ENCODE measurements at places on chromosomes 1 and 21.
A peak's percentile ranks its signal among the peaks of the same experiment; 100 is the strongest.

DNA sequence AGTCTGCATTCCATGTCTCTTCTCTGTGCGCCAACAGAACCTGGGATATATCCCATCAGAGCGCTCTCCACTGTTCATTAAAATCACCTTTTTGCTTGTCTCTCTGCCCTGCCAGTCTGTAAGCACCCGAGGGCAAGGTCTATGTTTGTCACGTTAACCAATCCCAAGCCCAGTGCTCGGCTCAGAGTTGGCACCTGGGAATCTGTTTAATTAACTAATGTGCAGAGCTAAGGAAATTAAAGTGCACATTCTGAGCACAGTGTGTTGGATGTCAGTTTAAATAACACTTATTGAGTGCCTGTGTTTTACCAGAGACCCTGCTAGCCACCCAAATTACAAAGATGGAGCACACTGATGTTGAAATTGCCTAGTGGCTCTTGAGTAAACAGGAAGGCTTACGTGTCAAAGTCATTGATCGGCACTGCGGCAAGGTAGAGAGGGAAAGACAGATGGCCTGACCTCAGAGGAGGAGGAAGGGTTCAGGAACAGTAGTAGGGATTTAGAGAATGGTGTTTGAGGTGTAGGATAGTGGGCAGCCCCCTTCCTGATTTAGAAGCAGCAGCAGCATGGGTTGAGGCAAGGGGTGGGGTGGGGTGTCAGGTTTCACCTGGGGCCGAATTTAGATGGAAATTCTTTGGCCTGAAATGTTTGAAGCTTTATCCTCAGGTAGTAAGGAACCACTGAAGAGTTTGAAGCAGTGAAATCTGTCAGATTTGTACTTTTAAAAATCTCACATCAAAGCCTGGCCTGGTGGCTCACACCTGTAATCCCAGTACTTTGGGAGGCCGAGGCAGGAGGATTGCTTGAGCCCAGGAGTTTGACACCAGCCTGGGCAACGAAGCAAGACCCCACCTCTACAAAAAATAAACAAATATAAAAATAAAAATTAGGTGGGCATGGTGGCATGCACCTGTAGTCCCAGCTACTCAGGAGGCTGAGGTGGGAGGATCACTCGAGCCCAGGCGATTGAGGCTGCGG, 7.7 kb downstream of the ARMH1 start:
- no peak for DNase-seq

- no peak for DNase-seq
Observed at GRCh38 chr21:20424943-20425342, 573.3 kb upstream of the NCAM2 start.

GRCh38 chr1:181033128-181033798, 520 bp upstream of the MR1 start:
- DNase-seq, result peak; percentile 41

DNA sequence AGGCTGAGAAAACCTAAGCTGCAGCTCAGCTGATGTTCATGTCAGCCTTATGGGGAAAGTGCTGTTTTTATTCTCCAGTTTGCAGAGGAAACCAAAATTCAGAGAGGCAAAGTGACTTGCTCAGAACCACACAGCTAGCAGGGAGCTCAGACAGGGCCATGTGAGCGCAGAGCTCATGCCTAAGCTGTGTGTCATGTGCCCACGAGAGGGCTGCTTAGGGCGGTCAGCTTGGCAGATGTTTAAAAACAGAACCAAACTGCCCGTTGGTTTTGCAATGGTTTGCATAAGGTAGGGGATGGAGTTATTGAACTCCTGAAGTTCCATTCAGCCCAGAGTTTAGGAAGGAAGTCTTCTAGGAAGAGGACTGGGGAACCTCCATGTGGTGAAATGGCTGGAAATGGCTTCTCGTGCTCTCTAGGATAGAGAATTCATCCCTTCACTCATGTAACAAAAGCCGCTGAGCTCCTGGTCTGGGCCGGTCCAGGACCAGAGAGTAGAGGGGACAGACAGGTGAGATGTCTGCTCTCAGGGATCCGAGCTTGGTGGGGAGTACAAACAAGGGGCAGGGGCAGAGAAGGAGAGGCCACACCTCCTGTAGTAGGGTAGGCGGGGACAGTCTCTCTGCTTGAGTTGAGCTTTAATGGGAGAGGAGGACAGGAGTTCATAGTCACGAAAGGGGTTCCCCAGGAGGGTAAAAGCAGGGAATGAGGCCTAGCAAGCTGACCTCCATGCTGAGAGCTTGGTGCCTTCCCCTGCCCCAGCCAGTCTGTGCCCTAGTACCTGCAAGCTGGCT, 46.9 kb downstream of the ARHGEF10L start:
- no peak for DNase-seq

DNA sequence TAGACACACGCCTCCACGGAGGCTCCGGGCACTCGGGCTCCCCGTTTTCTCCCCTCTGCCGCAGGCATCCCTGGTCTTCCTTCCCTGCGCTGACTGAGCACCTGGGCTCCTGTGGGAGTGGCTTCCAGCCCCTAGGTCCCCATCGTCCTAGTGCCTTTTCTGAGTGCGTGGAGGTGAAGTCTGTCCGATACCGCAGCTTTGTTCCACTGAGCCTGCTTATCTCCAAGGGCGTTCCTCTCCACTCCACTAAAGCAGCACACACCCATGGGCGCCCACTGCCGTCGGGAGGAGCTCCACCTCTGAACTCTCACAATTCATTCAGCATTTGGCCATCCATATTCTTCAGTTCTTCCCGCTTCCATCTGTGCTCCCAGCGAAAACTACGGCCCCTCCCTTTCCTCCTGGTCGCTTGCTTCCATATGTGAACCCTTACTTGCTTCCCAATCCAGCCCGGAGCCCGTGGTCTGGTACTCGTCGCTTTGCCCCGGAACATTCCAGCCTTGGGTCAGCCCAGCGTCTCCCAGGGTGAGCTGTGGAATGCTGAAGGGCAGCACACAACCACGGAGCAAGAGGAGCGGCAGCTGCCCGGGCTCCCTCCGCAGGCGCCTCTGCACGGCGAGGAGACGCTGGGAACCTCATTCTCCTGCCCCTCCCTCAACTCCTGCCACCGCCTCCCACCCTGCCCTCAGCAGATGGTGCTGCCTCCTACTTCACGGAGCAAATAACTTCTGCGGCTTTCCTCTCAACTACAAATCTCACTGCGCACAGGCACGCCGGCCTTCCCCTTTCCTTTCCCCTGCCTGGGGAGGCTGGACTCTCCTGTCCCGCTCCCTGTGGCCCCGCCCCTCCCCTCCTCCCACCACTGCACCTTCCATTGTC, 27.5 kb downstream of the ATP8B2 start:
- peak; percentile 38 for DNase-seq

- no peak for DNase-seq
Observed at GRCh38 chr1:110779636-110780035, 93.3 kb upstream of the CD53 start.

GRCh38 chr1:66769512-66770229, 17.4 kb downstream of the DYNLT5 start:
- no peak for DNase-seq

- DNase-seq, result no peak
Observed at GRCh38 chr21:37530901-37531351, 164.4 kb downstream of the DYRK1A start.

- DNase-seq, result no peak
Observed at GRCh38 chr1:71068325-71069240, 12.3 kb downstream of the ZRANB2 start.

DNA sequence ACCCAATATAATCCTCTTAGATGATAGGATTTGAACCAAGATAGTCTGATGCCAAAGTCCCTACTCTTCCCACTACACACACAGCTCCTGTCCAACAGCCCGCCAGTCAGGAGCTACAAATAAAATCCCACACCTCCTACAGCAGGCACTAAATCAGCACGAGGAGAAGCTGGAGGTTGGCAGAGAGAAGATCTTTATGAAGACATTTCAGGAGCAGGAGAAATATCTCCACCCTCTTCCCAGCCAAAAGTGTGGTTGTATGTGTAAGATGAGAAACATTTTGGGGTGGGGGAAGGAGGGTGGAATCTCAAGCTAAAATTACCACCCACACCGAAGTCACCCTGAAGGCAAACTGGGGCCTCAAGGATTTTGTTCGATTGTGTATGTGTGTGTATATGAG, 54.5 kb downstream of the PLXNA2 start:
- no peak for DNase-seq

DNA sequence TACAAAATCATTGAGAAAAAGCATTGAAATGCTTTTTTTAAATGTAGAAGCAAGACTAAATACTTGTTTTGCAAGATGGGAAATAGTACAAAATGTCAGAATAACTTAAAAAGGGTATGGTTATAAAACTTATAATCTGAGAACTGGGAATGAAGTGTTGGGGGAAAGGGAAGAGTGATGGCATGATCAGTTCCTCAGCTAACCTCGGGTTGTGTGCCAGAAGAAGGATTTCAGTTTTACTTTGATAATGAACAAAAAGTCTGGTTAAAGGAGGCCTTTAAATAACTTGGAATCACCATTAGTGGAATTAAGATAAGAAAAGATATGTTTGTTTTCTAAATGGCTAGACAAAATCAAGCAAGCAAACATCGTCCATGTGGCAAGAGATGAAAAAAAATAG, 20.7 kb downstream of the NEK7 start:
- no peak for DNase-seq

DNA sequence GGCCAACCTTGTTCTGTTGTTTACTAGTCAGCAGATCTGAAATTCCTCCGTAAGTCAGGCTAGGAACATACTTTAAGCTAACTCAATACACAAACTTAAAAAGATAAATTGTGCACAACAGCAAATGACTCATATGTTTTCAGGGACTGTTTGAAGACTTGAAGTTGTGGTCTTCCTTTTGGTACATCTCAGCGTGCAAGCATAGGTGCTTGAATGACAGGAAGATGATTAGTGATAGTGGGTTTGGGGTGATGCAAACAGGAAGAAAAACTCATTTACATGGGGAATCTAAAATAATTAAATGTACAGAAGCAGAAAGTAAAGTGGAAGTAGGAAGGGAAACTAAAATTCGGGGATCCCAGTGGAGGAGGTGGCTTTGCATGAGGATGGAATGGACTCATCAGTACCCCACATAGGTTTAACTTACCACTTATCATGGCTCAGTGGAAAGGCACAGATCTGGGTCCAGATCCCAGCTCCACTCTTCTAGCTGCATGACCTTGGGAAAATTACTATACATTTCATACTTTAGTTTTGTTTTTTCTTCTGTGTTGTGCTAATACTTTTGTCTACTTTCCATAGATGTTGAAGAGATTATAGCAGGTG, 122.3 kb downstream of the XCL2 start:
- DNase-seq, result no peak

DNA sequence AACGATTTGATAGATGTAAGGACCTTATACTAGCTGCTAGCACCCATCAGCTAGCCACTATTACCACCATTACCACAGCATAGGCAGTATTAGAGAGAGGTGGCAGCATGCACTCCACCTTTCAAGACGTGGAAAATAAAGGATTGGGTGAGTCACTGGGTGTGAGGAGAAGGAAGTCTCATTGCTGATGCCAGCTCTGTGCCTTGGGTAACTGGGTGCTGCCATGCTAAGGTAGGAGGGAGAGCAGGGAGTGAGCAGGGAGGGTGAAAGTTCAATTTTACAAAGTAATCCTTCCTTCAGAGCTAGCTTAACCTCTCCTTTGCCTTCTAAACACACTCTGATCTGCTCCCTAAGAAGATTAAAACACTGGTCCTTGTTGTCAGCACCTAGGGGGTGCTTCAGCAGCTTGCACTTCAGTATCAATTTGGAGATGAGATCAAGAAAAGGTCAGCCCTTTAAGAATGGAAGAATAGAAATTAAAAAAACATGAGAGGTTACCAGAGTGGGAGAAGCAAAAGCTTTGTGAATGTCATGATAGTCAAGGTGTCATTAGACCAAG, 1.8 kb upstream of the LIN9 start:
- DNase-seq, result no peak

- peak; percentile 60 for DNase-seq
Observed at GRCh38 chr1:53305650-53306049, 22.2 kb downstream of the LRP8 start.

DNA sequence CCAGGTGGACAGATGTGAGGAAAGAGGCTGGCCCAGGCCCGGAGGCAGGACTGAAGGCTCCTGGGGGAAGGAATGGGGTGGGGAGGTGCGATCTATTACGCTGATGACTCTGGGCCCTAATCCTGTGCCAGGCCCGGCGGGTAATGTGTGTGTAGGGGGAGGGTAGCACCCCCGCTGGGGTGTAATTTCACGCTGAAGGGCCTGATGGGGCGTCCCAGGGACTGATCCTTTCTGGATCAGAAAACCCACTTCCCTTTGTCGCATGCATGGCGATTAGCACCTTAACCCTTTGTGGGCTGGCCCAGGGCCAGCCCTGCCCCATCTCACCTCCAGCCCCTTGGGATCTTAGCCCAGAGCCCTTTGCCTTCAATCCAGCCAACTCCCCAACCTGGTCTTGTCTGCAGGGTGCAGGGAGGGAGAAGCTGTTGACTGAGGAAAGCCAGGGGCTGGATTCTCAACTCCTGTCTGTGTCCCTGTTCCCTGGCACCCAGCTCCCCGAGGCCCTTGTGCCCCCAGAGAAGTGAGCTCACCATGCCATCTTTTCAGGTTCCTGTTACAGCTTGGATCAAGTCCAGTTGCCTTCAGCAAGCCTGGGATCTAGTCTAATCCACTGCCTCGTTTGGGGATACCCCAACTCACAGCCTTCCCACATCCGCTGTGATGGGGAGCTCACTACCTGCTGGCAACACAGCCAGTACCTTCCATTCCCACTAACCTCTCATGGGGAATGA, 26.0 kb downstream of the KNCN start:
- no peak for DNase-seq

- no peak for DNase-seq
Observed at GRCh38 chr21:16406355-16406754, 676.6 kb downstream of the USP25 start.

- peak; percentile 14 for DNase-seq
Observed at GRCh38 chr1:202967684-202968281, 726 bp upstream of the CYB5R1 start.

- no peak for DNase-seq
Observed at GRCh38 chr21:37827913-37828312, 88.3 kb downstream of the KCNJ6 start.

GRCh38 chr1:35507947-35508346, 49.3 kb downstream of the KIAA0319L start:
- DNase-seq, result no peak

DNA sequence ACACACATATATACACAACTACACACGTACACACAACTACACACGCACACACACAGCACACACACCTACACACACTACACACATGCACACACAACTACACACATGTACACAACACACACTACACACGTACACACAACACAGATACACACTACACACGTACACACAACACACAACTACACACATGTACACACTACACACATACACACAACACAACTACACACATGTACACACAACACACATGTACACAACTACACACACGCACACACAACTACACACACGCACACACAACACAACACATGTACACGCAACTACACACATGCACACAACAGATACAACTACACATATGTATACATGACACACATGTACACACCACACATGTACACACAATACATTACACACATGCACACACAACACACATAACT, 318.1 kb downstream of the CAMTA1 start:
- DNase-seq, result no peak

Measured in caudate nucleus (tissue), 63 donors.